Fibroblast of skin of scalp (primary cell): ENCODE measurements at places on chromosomes 3 and 15.

- DNase-seq = no peak
Measured at GRCh38 chr15:59611276-59612260, at the start of gene GCNT3. TSS of gene GCNT3 (plus strand) at chr15:59611783. CDS start at chr15:59618239, 6,456 bp downstream.

GRCh38 chr3:168952551-168952950 is 711.0 kb downstream of the MECOM start:
- peak; percentile 4 for DNase-seq

DNA sequence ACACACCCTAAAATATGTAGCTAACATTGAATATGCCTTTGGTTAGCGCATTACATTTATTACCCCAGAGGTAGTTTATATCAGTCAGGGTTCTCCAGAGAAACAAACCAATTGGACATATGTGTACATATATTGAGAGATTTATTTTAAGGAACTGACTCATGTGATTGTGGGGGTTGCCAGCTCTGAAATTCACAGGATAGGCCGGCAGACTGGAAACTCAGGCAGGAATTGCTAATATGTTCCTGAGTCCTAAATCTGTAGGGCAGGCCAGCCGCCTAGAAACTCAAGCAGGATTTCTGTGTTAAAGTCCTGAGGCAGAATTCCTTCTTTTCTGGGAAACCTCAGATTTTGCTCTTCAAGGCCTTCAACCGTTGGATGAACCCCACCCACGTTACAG is 189.7 kb downstream of the CDIN1 start:
- DNase-seq = peak; percentile 60

DNA sequence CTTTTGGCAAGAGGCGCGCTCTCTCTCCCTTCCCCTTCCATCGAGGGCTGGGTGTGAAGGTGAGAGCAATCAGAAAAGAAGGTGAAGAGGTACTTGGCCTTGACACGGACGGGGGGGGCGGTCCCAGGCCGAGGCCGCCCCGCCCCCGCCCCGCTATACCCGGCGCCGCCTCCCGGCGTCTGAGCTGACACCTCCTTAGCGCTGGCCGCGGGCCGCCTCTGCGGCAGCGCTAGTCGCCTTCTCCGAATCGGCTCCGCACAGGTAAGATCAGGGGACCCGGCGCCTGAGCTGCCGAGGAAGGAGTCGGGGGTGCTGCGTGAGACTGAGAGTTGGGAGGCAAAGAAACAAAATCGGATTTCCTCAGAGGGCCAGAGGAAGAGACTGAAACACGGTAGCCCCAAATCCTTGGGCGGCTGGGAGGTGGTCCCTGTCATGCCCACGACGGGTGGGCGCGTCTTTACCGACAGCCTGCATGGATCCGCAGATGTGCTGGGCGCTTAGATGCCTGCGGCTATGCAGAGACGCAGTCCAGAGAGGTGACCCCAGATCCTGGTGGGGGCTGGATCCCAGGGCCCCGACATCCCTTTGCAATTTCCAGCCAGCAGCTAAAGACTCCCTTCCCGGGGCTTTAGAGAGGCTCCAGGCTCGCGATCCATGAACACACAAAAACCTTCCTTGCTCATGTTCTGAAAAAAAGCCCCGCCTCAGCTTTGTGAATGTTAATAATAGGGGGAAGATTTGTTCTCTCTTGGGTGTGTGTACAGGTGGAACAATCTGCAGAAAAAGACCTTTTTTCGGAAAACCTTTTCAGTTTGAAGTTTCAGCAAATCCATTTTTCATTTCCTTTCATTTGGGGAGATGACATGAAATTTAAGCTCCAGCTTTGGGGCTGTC is at the start of gene ENTPD3:
Gene ENTPD3 (plus strand): TSS at position 184 of the 894 bp plus-strand sequence. CDS start 874 bp downstream, outside the sequence.
- peak; percentile 4 for DNase-seq

- DNase-seq = no peak
Measured at GRCh38 chr15:43989938-43990337, 163.1 kb downstream of the WDR76 start.
